Stimulated activated CD4-positive, alpha-beta T cell treated with anti-CD3 and anti-CD28 coated beads, Interleukin-1b, Interleukin-23, amount 100 ng/mL, for 1 hour (primary cell): ENCODE measurements at places on chromosomes 6 and 20.

GRCh38 chr20:34085544-34086040 is 26.5 kb downstream of the EIF2S2 start:
- DNase-seq = no peak

DNA sequence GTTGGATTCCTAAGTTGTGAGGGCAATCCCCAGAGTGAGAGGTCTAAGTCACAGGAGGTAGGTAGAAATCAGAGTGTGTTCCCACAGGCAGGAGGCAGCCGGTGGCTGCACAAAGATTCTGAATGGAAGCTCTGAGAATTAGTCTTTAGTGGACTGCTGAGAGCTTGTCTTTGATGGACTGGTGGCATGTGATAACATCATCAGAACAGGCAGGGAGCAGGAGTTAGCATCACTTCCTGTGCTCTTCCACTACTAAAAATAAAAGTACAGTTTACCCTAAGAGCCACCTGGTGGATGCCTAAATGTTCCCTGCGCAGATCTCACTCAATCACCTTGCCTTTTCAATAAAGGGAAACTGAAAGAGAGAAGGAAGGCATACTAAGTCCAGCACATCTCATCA is 294.6 kb upstream of the POU3F2 start:
- DNase-seq = no peak

GRCh38 chr6:119025793-119026192 is 52.7 kb downstream of the FAM184A start:
- no peak for DNase-seq

- DNase-seq = no peak
These were observed 41.8 kb downstream of the DSTN start for GRCh38 chr20:17611540-17612286.
